ENCODE measurements at places on chromosomes 11 and 22.

DNA sequence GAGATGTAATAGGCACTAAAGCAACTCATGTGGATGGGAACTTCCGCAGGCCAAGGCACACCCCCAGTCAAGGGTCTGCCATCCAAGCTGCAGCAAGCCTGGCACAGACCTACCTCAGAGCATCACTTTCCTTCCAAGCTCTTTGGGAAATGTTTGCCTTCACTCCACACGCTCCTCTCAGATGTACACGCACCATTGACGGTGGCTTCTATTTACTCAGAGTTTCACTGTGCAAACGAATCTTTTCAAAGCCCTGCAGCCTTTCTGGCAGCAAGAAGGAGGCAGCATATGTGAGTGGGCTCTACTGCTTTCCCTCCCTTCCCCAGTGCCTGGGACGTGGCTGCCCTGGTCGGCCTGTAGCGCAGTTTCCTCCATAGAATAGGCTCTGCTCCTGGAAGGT is 60.9 kb upstream of the USP47 start:
- no peak for DNase-seq

GRCh38 chr11:36375353-36376008 is 79.4 kb downstream of the PRR5L start:
- no peak for DNase-seq

DNA sequence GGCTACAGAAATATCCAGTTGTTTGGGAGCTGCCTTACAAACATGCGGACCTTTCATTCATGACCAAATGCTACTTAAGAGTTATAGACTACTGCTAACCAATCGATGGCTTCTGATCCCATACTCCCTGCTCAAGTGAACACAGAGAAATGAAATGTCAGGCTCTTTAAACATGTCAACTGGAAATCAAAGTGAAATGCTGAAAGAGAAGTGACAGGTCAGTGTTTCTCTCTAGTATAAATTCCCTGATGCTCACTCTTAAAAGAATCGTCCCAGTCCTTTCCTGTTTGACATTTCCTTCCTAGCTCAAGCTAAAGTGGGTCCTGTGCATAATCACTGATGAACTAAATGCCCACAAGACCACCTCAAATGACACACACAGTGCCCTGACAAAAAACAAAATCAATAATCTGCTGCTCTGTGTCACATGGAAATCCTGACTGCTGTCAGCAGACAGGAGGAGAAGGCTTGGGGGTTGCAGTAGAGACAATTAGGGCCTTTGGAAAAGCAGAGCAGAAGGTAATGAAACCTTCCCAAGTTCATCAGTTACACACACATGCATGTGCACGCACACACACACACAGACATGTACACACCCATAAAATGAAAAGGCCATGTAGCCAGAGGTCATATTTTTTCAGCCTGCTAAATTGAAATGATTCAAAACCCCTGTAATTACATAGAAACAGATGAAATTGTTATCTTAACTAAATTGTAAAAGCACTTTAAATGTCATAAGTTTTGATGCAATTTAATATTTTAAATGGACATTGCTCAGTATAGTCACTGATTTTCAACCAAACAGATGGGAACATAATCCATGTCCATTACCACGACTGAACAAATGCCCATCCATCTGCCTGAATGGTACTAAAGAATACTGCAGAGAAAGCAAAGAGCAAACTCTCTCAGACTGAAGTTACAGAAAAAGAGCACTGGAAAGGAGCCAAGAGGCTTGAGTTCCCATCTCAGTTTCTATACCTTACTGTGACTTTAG is 330.7 kb downstream of the TTC28 start:
- DNase-seq, result no peak

DNA sequence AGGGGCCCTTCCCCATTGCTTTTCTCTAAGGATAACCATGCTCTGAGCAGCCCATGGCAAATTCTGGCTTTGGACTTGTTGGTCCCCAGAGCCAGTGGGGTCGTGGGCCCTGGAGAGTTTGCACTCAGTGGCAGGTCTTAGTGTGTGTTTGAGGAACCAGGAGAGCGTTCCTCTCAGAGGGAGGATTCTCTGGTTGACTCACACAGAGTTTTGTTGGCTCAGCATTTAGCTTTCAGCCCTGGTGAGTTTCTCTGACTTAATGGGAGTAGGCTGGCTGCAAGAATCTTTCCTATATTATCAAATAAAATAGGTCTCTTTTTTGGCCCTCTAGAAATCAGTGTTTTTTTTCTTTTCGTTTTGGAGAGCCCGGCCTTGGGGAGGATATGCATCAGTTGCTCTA is 20.9 kb downstream of the ST14 start:
- no peak for DNase-seq

GRCh38 chr22:31377612-31378011 is 21.8 kb upstream of the DRG1 start:
- DNase-seq, result no peak

DNA sequence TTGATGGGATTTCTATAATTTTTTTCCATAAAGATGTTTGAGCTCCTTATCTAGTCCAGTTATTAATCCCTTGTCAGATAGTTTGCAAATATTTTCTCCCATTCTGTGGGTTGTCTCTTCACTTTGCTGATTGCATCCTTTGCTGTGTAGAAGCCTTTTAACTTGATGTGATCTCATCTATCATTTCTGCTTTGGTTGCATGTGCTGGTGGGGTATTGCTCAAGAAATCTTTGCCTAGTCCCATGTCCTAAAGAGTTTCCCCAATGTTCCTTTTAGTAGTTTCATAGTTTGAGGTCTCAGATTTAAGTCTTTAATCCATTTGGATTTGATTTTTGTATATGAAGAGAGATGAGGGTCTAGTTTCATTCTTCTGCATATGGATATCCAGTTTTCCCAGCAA is 1.7 kb upstream of the IL2RB start:
- DNase-seq, result no peak

- no peak for DNase-seq
Measured at GRCh38 chr11:106601684-106602297, 416.5 kb downstream of the GUCY1A2 start.

DNA sequence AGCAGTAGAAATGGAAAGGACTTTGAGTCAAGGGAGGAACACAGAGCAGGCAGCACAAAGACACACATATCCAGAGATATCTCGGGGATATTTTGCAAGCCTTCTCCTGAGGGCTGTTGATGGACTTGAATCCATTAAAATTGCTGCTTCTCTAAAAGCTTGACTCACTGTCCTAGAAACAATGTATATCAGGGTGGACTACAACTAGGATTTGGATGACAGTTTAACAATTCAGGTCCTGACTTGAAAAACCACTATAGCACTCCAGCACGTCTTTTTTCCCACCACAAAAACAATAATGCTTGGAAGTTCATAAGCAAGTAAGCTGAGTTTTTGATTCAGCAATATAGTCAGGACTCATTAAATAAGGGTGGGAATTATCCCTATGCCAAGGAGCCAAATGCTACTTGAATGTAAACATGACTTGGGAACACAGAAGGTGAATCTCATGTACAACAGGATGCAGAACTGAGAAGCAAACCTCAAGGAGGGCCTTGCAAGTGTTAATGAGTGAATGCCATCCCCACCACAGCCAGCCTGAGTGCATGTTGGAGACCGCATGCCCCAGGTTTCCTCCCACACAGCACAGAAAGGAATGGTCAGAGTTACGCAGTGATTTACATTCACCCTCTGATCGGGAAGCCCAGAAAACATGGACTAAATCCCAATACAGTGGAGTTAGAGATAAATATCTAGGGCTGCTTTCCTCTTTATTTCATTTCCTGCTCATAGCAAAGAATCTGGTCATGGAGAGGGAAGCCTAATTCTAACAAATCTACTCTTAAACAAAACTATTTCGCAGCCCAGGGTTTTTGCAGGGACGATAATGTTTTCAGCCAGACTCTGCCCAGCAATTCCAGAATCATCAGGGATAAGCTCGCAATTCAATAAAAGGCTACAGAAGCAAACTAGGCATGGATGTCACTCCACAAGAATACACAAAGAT is 98.4 kb upstream of the OR9G4 start:
- no peak for DNase-seq

DNA sequence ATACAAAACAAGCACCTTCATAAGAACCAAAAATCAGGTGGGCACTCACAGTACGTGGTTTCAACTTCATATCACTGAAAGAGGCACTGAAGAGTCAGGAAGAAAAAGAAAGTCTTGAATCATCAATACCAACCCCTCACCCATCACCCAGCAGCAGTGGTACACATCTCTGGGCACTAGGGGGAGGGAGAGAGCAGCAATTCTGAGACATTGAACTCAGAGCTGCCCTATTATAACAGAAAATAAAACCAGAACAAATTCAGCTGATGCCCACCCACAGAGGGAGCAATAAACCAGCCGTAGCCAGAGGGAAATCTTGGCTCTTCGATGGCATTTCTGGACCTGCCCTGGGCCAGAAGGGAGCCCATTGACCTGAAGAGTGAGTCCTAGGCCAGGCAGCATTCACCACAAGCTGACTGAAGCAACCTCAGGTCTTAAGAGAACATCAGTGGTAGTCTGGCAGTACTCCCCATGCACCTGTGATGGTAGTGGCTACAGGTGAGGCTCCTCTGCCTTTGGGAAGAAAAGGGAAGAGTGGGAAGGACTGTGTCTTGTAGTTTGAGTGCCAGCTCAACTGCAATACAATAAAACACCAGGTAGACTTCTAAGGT is 42.2 kb upstream of the FAM181B start:
- no peak for DNase-seq
